ENCODE measurements at places on chromosomes 6 and 20. TPM values are rescaled to one million over a fixed set of nuclear protein-coding genes. Genes with fewer than 3 reads are reported as not detected.

The PAK5 gene
- not detected for total RNA-seq

The NHLRC1 gene
- total RNA-seq: 0.78 TPM

The C20orf202 gene
- not detected for total RNA-seq

The AGPAT4 gene
- 7.0 TPM for total RNA-seq

The RSPO3 gene
- total RNA-seq: not detected

The SOX18 gene
- total RNA-seq: 0.31 TPM

The RGS17 gene
- not detected for total RNA-seq

The SAMD3 gene
- total RNA-seq: 71.0 TPM

The BAG2 gene
- 7.8 TPM for total RNA-seq

The PXMP4 gene
- total RNA-seq: 16.4 TPM

The PTPN1 gene
- total RNA-seq: 76.1 TPM

The APCDD1L gene
- total RNA-seq: not detected

The CFAP61 gene
- total RNA-seq: not detected

The COL11A2 gene
- 0.63 TPM for total RNA-seq

The SLPI gene
- not detected for total RNA-seq

The TCFL5 gene
- 9.9 TPM for total RNA-seq

The C6orf58 gene
- not detected for total RNA-seq

The FILIP1 gene
- not detected for total RNA-seq

The TAGAP gene
- total RNA-seq: 65.5 TPM

The ARG1 gene
- total RNA-seq: not detected

The CAP2 gene
- not detected for total RNA-seq

The KIZ gene
- 18.9 TPM for total RNA-seq

The BANF2 gene
- total RNA-seq: not detected

The STX7 gene
- 17.9 TPM for total RNA-seq

The ZKSCAN3 gene
- total RNA-seq: 6.6 TPM

The OLIG3 gene
- total RNA-seq: not detected

The FERMT1 gene
- total RNA-seq: not detected

The CD93 gene
- 0.30 TPM for total RNA-seq

The SLC22A2 gene
- total RNA-seq: not detected

The SLC22A3 gene
- total RNA-seq: not detected

The CPNE5 gene
- 2.4 TPM for total RNA-seq

The RFX6 gene
- not detected for total RNA-seq

The RIMS1 gene
- not detected for total RNA-seq

The INSM1 gene
- not detected for total RNA-seq

The BMP6 gene
- not detected for total RNA-seq

The DTD1 gene
- total RNA-seq: 20.9 TPM

The EPHA7 gene
- not detected for total RNA-seq

The HLA-C gene
- 1,197 TPM for total RNA-seq

The OOEP gene
- 0.24 TPM for total RNA-seq

The BPIFB4 gene
- not detected for total RNA-seq

The CALHM4 gene
- total RNA-seq: not detected

The SH3BGRL2 gene
- total RNA-seq: 0.25 TPM

The SLC17A1 gene
- total RNA-seq: not detected

The GRM4 gene
- total RNA-seq: not detected
